ENCODE measurements at places on chromosomes 5 and 9.

DNA sequence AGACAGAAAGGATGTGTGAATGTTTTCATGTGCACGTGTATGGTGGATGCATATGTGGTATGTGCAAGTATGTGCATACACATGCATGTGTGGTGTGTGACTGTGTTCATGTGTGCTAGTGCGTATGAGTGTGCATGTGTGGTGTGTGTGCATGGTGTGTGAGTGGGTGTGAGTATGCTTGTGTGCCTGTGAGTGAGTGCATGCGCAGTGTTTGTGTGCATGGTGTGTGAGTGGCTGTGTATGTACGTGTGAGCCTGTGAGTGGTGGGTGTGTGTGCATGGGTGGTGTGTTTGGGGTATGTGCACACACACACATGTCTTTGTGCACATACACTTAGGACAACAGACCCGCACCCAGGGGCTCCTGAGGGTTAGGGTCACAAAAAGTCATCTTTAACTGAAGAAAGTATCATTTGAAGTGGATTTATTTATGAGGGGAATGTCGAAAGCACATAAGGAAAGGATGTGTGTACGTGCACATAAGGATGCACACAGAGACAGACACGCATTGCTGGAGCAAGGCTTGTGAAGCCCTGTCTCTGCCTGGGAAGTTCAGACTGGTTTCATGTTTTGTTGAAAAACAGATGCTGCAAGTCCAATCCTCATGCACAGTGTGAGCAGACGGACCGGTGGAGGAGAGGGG is 237.0 kb downstream of the SYK start:
- no peak for DNase-seq

DNA sequence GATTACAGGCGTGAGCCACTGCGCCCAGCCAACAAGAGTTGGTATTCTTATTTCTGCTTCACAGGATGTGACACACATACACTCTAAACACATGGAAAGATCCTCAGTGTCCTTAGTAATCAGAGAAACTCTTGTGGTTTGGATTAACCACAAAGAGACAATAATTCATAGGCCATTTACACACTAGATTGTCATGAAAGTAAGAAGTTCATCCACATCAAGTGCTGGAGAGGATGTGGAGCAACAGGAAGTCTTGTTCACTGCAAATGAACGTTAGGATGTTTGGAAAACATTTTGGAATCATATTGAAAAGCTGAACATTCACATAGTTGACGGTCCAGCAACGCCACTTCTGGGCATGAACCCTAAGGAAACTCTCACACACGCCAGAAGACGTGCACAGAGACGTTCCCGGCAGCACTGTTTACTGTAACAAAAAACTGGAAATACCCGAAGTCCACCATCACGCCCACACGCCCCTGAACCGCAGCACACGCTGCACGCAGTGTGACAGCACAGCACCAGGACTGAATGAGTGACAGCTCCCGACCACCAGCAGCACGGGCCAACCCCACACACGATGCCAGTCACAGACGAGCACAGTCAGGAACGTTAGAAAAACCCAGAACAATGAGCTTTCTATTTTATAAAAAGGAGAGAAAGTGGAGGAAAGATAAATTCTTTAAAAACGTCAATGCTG is 87.6 kb downstream of the COL23A1 start:
- DNase-seq = no peak

DNA sequence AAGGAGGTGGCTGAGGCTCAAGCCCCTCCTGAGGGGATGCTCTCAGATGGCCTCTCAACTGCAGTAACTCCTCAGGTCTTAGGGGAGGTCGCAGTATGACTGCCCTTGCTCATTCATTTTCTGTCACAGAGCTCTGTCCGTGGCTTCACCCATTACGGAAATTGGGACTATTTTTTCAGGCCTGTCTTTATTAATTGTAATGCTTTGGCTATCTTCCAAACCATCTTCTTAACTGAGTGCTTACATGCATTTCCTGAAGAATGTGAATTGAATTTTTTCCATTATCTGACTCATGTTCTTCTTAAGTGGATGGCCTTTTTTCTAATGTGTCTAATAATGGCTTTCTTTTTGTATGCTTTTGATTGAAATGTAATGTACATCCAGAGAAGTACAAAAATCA is 36.4 kb upstream of the SV2C start:
- no peak for DNase-seq

DNA sequence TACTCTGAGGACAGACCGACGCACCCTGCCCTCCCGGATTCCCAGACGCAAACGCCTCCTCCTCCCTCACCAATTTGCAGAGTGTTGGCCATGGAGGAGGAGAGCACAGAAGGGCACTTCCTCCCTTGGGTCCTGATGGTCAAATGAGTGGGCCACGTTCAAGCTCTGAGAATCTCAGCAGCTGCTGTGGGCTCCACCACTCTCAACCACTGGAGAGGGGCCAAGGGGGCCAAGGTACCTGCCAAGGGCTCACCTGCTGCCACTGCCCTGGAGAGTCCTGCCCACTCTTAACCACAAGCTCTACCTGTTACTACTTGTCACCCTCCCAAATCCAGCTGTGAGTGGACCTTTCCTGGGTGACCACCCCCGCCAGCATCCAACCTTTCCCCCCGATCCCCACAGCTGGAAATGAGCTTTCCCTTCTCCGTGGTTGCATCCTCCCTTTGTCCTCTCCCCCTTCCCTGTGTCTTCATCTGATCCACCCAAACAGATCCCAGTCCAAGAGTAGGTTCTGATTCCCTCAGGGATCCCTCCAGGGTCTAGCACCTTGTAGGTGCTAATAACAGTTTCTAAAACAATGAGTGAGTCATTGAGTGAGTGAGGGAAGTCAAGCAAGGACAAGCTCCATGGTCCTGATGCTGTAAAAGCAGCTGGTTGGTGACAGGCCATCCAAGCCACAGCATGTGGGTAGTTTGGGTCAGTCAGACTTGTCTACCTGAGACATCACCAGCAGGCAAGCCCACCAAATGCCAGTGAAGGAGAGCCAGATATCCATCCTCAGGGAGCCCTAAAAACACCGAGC is 69.7 kb downstream of the FAM114A2 start:
- no peak for DNase-seq

GRCh38 chr5:51559339-51559738 is 176.1 kb downstream of the ISL1 start:
- DNase-seq = no peak

GRCh38 chr9:14813336-14814248 is 91.1 kb upstream of the CER1 start:
- DNase-seq = no peak

- DNase-seq = no peak
Measured at GRCh38 chr5:10396552-10396951, 43.1 kb downstream of the MARCHF6 start.

DNA sequence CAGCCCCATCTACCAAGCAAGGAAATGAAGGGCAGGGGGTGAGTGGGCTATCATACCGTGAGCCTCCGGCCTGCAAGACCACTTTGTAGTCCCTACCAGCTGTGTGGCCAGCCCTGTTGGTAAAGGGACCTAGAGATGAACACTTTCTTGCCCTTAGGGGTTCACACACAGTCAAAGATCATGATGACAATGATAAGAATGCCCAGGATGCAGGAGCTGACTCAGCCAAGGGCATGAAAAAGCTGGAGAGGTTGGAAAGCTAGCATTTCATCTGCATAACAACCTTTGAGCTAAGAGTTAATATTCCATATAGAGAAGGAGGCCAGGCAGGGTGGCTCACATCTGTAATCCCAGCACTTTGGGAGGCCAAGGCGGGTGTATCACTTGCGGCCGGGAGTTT is 19.2 kb upstream of the FGFR4 start:
- DNase-seq = no peak

- DNase-seq = no peak
Measured at GRCh38 chr5:120456006-120456405, 8.1 kb upstream of the PRR16 start.

- DNase-seq = peak; percentile 44
Measured at GRCh38 chr5:139417214-139417613, 13.3 kb upstream of the SPATA24 start.

DNA sequence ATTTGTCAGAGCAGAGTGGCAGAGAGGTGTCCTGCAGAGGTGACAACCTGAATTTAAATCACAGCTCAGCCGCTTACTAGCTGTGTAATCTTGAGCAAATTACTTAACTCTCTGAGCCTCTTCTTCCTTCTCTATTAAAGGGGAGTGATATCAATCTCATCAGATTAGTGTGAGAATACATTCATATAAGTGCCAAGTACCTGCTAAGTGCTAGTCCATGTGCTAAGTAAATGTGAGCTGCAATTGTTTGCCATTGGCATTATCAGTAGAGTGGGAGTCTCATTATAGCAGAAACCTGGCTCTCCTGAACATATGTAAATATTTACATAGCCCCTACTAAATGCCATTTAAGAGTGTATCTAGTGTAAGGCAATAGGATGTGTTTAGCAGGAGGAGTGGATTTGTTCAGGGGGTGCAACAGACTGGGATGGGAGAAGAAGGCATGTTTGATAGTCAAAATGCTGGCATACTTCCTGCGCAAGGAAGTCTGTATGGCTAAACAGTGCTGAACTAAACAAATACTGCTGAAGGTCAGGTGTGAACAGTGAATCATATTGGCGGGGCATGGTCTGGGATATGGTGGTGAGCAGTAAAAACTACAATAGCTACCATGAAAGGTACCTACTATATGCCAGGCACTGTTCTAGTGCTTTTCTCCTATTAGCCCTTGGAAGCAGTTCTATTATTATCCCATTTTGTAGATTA is 74.5 kb downstream of the F2RL2 start:
- no peak for DNase-seq

GRCh38 chr9:80881320-80881719 is 808.0 kb downstream of the TLE1 start:
- no peak for DNase-seq

DNA sequence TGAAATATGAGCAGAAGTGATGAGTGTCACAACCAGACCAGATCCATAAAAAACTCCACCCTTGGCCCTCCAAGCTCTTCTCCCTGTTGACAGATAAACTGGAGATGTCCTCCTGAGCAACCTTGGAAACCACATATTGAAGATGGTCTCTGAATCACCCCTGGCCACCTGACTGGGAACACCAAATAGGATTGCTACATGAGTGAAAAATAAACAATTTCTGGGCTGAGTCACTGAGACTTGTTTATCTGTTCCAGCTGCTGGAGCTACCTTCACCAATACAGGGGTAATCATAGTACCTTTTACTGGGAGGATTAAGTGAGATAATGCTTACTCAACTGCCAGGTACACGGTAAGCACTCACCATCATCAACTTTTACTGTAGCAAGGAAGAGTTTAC is 53.3 kb downstream of the PCA3 start:
- DNase-seq = no peak

- DNase-seq = no peak
Measured at GRCh38 chr9:11235061-11235460, 622.3 kb upstream of the PTPRD start.

DNA sequence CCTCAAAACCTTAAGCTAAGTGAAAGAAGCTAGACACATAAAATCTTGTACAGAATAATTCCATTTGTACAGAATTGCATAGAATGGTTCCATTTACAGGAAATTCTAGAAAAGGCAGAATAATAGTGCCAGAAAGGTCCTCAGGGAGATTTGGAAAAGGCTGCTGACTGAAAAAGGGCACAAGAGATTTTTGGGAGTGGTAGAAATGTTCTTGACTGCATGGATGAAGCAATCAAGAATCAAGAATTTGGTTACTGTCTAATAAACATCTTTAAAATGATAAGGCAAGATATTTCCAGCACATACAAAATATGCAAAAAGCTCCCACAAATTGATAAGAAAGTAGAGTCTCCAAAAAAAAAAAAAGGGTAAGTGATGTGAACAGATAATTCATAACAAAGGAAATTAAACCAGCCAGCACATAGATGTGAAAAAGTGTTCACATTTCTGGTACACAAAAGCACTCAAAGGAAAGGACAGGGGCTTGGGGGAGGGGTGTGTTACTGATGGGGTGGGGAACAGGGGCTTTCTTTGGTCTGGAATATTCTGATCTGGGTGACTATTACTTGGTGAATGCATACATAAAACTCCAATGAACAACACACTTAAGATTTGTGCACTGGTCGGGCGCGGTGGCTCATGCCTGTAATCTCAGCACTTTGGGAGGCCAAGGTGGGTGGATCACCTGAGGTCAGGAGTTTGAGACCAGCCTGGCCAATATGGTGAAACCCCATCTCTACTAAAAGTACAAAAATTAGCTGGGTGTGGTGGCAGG is 85.2 kb downstream of the SHC3 start:
- DNase-seq = no peak

GRCh38 chr9:75889577-75889976 is 896 bp upstream of the PCSK5 start:
- DNase-seq = no peak

DNA sequence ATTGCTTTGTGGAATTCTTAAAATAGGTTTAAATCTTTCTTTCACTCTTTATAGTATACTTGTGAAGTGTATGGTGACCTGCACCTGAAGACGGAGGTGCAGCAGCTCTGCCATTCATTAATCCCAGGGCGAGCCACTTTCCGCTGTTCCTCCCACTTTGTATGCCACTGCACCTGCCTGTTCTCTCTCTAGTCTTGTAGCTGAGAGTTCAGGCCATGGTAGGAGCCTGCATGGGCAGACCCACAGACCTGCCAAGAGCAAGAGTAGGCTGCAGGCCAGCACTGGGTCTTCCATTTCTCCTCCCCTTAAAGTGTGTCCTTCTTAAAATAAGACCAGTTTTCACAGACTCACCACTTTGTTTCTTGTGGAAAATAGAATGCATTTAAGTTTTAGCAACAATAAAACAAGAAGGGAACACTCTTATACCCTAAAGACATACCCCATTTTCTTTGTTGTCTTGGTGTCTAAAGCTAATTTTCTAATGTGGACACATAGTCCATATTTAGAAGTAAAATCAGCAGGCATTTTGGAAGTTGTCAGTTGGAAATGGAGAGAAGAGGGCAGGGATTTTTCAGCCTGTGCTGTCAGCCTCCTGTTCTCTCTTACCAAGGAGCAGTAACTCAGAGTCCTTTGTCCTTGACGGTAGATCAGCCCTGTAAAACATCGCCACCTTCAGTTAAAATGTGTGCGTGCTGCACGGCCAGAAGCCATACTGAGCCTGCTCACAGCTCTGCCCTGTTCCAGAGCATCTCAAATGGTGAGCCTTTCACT is 103.2 kb downstream of the SNCAIP start:
- peak; percentile 21 for DNase-seq

DNA sequence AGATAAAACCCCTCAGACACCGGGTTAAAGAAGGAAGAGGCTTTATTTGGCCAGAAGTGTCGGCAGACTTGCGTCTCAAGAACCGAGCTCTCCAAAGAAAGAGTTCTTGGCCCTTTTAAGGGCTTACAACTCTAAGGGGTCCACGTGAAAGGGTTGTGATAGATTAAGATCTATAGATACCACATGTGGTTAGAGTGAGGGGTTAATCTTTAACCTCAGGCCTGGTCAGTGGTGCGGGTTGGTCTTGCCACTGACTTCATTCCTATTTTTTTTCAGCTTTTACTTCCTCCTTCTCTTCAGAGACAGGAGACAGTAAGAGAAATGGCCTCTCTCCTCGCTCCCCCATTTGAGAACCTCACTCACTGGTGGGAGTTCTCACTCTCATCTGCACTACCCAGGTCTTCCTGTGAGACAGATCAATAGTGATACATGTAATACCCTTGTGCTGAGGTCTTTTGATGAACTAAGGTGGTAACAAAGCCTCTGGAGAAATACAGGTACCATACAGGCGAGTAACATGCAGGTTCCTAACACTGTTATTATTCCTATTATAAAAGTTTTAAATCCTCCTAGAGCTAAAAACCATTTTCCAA is 52.4 kb upstream of the COX7C start:
- DNase-seq = no peak

- DNase-seq = no peak
Measured at GRCh38 chr5:177495243-177496060, 2.0 kb downstream of the PDLIM7 start.

- DNase-seq = no peak
Measured at GRCh38 chr9:9124616-9125015, 1325.0 kb upstream of the DMAC1 start.
